Urothelium cell line (cell line): ENCODE measurements at places on chromosomes 12 and 14.

- DNase-seq, result peak; percentile 47
Measured at GRCh38 chr14:75249251-75249957, 29.2 kb upstream of the FOS start.

DNA sequence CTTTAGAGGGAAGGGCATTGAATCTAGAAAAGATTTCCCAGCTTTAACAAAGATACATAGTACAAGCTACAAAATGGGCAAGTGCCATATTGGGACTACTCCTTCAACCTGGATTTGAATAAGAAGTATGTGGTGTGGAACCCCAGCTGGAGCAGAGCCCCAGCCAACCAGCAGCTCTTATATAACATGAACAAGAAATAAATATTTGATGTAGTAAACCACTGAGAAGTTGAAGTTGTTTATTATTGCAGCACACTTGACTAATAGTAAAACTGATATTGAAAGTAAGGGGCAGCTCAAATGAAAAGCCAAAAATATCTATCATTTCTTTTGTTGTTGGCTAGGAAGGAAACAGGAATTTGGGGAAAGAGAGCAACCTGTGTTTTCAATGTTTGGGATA lies 701.8 kb downstream of the TMTC2 start:
- DNase-seq, result no peak

- no peak for DNase-seq
Measured at GRCh38 chr14:30798516-30798915, 75.8 kb upstream of the COCH start.

DNA sequence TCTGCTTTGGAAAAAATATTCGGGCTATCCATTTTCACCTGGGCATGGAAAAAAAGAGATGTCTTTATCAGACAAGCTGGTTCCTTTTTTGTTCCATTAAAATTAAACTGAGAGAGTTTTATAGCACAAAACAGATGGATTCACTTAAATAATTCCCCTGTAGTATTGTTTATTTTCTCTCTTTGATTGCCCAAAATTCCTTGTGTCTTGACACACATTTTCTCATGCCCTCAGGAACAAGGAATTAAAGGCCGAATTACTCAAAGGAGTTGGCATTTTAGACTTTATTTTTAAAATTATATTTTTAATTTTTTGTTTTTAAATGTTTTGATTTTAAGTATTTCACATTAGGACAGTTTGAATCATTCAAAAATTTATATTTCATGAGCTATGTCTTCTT lies 69.6 kb upstream of the SLCO1C1 start:
- no peak for DNase-seq

DNA sequence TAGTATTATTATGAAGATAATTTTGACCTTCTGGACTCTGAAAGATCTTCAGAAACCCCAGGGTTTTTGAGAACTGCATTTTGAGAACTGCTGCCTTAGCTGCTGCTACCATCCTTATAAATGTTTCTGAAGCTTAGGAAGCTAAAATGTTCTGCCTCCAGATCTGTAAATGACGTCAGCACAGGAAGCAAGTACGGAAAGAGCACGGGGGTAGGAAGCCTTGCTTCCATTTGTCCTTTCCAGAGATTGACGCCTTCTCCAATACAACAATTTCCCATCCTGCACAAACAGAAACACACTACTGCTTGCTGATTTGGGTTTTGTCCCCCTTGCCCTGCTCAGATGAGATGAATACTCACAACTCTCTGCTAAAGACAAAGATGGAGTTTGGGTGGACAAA lies 17.9 kb downstream of the RAD52 start:
- DNase-seq, result no peak

DNA sequence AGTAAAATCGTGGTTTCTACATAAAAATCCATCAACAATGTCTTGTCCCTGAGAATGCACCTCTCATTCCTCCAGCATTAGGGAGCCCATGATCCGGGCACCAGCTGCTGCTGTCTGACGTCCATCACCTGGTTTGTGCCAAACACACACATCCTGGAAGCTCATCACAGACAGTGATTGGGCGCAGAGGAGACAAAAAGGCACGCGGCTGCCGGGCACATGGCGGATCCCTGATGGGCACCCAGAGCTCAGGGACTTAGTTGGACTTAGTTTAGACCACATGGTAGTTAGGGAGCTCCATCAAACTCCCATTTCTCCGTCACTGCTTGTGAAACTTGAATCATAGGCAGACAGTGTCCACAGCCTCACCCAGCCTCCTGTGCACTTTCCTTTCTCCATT lies 1059.3 kb downstream of the TMEM121 start:
- no peak for DNase-seq

- no peak for DNase-seq
Measured at GRCh38 chr12:62372134-62372533, 94.5 kb upstream of the MON2 start.

DNA sequence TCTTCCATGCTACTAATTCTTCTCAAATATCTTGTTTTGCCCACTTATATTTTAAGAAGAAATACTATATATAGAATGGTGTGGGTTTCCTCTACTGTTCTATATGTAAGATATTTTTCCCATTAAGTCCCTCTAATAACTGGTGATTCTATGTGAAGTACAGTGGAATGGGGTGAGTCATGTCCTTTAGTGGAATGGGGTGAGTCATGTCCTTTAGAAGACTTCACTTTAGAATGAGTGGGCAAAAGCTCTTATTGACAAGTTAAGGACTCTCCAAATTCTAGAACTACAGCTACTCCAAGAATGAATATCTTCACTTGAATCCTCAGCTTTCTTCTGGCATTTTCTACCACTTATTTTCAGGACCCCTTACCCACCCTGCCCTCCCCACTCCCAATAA lies 349.9 kb downstream of the ETNK1 start:
- peak; percentile 48 for DNase-seq
